T-helper 22 cell (primary cell): ENCODE measurements at places on chromosomes 2 and 18.

DNA sequence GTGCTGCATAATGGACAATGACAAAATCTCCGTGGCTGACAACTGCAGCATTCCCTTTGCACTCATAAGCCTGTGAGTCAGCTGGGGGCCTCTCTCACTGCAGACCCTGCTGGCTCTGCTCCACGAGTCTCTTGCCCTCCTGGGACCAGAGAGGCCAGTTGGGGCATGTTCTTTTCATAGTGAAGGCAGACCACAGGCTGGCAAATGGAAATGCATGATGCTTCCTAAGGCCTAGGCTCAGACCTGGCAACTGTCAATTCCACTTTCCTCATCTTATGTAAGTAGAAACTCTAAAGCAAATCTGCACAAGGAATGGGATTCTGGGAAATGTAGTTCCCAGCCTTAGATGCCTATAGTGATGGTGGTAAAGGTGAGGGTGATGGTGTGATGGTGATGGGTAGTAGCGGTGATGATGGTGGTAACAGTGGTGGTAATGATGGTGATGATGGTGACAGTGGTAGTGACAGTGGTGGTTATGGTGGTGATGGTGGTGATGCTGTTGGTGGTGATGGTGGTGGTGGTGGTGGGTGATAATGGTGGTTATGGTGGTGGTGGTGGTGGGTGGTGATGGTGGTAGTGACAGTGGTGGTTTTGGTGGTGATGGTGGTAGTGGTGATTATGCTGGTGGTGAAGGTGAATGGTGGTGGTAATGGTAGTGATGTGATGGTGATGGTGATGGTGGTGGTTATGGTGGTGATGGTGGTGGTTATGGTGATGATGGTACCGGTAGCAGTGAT, 185.8 kb upstream of the ARL4C start:
- no peak for DNase-seq

GRCh38 chr2:226862623-226863022, 26.8 kb downstream of the RHBDD1 start:
- no peak for DNase-seq

DNA sequence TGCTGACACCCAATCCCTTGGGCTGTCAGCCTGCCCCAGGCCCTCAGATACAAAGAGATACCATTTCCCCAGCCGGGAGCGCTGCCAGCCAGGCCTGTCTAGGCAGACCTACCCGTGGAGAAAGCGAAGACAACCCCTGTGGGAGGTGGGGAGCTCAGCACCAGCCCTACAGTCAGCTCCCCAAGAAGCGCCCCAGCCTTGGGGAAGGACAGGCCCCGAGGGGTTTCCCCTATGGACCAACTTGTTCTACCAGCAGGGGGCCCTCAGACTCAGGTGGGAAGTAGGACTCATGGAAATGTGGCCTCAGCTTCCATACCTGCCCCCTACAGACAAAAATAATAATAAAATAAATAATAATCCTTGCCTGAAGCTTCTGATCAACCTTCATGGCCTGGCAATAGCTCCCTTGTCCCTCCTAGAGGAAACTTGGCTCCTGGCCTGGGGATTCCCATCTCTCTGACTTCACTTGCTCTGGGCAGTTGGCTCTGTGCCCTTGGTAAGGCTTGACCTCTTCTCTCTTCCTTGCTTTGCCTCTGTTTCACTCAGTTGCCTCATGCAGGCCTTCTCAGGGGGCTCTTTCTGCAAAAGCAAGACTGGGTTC, 7.0 kb downstream of the SLC35F6 start:
- no peak for DNase-seq

DNA sequence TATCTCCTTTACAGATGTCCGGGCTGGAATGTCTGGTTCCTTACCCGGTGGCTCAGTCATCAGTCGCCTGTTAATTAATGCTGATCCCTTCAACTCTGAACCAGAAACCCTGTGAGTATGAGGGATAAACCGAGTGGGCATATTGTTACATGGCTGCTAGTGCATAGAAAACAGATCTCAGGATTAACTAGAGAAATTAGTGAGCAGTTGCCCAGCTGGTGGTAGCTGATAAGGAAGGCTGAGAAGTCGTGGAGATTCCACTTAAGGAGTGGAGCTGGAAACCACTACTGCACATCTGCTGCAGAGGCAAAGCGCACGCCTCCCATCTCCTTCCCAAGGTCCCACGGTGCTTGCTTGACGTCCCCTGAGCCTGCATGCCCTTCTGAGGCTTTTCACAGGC, 97.7 kb downstream of the DGKD start:
- no peak for DNase-seq

GRCh38 chr2:238964544-238965067, 116.7 kb downstream of the TWIST2 start:
- no peak for DNase-seq

GRCh38 chr2:168934826-168935225, 33.7 kb downstream of the G6PC2 start:
- no peak for DNase-seq

- DNase-seq = no peak
Observed at GRCh38 chr2:75896779-75897366, 186.2 kb upstream of the GCFC2 start.
